ENCODE measurements at places on chromosomes 5 and 9.
A peak's percentile ranks its signal among the peaks of the same experiment; 100 is the strongest.

- DNase-seq, result no peak
These were observed 31.5 kb upstream of the SEMA4D start for GRCh38 chr9:89529243-89530035.

- DNase-seq, result no peak
These were observed 83.5 kb downstream of the RANBP17 start for GRCh38 chr5:170945275-170945674.

DNA sequence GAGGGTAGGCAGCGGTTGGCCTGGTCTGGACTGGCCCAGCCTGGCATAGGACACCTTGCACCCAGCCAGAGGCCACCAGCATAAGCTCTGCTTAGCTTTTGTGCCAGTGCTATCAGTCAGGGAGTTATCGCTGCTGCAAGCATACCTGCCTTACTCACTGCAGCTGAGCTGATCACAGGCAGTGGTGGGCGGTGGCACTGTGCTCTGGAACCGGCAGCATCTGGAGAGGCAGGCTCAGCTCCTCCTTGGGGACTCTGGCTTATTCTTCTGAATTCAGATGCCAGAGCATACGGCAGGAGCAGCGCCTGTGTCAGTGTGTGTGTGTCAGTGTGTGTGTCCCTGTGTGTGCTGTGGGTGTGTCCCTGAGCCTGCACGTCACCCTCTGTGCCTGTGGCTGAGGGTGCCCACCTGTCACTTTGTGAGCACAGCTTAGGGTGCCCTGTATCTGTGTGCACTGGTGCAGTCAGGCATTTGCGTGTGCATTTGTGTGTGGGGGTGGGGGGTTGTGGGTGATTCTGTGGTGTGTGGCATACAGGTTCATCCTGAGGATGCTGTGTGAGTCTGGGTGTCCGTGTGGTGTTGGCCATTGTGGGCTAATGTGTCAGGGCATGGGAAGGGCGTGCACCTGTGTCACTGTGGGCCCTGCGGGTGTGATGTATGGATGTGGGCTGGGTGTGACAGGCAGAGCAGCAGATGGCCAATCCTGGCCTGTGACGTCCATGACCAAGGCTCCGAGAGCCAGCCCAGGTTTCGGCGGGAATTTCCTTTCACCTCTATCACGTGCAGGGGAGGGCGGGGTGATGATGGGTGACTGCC lies 23.5 kb downstream of the LMX1B start:
- DNase-seq, result no peak

GRCh38 chr9:114313186-114313585 lies 9.7 kb upstream of the ORM1 start:
- DNase-seq, result no peak

DNA sequence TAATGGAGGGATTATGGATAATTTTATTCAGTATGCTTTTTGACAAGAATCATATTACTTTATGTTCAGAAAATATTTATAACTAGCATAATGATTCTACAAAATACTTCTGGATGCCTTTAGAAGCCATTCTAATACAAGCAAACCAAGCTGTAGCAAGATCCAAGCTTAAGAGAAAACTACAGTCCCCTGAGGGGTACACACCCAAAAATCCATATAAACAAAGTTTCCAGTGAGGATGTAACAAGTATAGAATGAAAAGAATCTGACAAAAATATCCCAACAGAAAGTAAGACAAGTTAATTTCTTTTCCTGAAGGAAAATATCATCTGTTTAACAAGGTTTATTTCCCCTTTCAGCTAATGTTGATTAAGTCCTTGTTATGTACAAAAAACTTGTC lies 53.9 kb downstream of the MLLT3 start:
- DNase-seq, result no peak

DNA sequence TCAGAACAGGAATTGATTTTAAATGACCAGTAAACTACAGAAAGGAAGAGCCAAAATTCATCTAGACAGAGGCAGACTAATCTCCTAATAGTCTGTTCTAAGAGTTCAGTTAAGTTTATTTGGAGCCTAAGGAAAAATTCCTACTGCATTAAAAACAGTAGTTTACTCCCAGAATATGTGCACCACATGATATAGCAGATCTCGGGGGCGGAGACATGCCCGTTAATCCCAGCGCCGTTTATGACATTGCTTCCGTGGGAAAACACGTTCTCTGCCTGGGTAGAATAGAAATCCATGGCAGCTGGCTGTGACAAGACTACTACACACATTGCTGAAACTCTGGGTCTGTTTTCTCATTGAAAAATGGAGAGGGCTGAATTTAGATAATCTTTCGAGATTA lies 11.4 kb downstream of the HABP4 start:
- no peak for DNase-seq

DNA sequence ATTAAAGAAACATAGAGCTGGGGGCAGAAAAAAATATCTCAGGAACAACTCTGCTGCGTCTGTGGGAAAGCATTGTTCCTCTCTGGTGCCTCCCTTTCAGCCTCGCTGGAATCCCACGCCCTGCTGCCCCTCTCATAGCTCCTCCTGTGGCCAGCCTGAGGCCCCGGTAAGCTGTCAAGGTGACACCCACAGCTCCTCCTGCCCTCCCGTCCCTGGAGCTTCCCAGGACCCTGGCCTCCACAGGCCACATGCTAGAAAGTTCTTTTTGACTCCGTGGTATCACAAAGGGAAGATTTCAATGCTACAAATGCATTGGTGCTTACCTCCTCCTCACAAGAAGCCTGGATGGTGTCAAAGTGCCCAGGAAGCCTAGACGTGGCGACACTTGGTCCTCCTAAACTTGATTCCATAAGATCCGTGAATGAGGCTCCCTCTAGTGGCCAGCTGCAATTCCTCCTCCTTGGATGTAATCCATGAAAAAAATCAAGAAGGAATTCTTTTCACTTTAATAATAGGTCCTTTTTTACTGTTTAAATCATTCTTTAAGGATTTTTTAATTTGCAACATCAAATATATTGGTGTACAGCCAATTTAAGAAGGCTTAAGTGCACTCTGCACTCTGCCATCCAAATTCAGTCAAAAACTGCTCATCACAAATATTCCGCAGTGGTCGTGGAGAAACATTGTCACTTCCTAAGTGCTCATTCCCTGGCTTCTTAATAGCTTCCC lies 104.9 kb downstream of the CFAP90 start:
- peak; percentile 59 for DNase-seq

DNA sequence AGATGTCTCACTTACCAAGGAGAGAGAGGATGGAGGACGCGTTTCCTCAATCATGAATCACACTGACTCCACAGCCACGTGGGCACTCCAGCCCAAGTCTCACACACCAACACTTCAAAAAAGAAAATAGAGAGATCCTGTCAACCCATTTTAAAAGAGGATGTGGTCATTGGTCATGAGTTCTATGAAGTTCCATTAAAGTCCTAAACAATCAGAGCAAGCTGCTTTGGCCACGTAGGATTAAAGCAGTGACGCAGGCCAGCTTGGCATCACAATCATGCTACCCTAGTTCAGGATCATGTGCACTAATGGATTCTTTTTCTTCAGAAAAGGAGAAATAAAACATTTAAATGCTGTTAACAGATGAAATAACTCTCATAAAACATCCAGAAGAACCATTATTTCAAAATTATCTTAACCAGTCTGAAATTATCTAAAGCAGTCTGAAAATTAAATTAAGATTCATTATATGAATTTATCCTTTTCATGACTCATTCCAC lies 108.1 kb downstream of the SEMA5A start:
- DNase-seq, result no peak

GRCh38 chr9:32218100-32218767 lies 166.2 kb upstream of the ACO1 start:
- DNase-seq, result no peak

DNA sequence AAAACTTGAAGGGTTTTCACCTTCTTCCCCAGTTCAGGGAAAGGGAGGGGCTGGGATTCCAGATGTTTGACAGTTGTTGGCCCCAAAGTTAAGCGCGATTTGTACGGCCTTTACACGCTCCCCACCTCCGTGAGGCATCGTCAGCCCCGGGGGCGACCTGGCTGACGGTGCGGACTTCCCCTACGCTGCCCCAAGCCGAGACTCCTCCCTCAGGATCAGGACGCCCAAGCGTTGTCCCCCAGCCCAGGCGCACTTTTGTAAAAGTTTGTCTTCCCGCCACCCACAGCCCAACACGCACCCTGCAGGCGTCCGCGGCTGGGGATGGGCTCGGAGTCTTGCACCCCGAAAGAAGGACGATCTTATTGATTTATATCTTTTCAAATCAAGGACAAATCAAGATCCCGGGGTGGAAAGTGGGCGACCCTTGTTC lies 713 bp downstream of the MOB3B start:
- peak; percentile 44 for DNase-seq

GRCh38 chr5:120365656-120366446 lies 98.2 kb upstream of the PRR16 start:
- DNase-seq, result no peak

- DNase-seq, result no peak
These were observed 317.4 kb downstream of the KDM4C start for GRCh38 chr9:7075154-7075553.

- no peak for DNase-seq
These were observed 6.3 kb downstream of the HNRNPA0 start for GRCh38 chr5:137747848-137748247.

GRCh38 chr5:157290981-157291711 lies 25.2 kb downstream of the CYFIP2 start:
- no peak for DNase-seq

GRCh38 chr9:113978725-113979342 lies 99.3 kb downstream of the AMBP start:
- DNase-seq, result no peak

DNA sequence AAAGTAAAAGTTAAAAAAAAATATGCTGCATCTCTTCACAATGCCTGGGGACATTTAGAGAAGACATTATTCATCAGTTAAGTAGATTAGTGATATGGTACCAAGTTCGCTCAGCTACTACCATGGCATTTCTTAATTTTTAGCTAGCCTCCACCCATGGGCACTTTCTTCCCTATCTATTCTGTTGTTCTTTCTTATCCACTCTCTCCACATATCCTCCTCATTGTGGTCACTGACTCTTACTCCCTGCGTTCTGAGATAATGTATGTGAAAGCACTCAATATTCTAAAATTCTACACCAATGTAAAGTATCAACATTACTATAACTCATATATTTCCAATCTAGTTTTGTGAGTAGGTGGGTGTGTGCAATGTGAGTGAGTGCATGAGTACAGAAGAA lies 609.7 kb upstream of the DAB2 start:
- DNase-seq, result no peak

GRCh38 chr5:42148813-42149212 lies 223.7 kb downstream of the FBXO4 start:
- DNase-seq, result no peak

DNA sequence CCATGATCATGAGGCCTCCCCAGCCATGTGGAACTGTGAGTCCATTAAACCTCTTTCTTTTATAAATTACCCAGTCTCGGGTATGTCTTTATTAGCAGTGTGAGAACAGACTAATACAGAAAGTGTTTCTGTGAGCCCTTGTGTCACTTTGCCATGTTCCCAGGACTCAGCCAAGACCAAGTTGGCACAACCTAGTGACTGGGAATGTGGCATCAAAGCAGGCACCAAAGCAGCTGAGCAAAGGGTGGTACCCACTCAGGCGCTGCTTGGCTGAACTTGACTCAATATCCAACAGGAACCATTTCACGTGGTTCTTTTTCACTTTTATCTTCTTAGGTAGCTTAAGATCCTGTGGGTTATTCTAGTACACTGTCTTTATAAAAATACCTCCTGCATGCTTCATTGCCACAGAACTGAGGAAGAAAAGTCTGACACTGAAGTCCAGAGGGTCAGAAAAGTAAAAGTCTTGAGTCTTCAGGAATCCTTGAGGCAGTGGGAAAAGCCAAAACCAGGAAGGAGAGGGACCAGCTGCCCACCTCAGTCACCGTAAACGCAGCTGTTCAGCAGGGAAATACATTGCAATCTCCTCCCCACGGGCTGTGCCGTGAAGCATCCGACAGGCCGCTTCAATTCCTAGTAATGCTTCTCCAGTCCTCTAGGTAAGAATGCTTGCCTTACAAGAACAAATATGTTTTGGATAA lies 90.5 kb upstream of the RETREG1 start:
- DNase-seq, result no peak

DNA sequence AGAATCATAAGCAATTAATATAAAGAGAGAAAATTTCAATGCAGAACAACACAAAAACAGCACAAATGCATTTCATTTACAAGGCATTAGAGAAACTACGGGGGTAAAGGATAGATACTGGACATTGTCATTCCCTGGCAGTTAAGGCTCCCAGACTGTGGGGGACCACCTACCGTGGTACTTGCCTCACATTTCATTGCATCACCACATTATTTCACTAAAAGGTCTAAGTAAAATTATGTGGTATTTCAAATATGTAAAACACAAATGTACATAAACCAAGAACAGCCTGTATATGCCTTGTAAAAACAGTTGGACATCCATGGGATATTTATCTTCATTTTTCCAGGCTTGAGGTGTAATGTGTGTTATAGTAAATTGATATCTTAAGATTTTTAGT lies 571.2 kb upstream of the ZNF462 start:
- no peak for DNase-seq
